ENCODE measurements at places on chromosomes 3 and 15.

- no peak for DNase-seq
Observed at GRCh38 chr3:192940129-192940528, 22.5 kb upstream of the MB21D2 start.

- DNase-seq: no peak
Observed at GRCh38 chr3:169041677-169042171, 621.8 kb downstream of the MECOM start.

DNA sequence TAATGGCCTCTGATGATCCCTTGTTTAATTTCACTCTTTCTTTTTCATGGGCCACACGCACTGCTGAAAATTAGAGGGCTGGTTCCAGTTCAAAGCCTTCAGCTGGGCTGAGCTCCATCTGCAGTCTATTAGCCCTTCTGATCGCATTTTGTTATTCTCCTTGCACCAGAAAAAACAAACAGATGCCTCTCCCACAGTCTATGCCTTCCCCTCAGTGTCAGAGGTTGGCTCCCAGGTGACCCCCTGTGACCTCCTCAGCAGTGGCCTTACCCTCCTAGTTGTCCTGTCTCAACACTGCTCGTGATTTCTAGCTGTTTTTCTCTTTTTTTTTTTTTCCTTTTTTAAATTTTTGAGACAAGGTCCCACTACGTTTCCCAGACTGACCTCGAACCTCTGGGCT, 77.1 kb upstream of the PRTG start:
- DNase-seq: no peak

DNA sequence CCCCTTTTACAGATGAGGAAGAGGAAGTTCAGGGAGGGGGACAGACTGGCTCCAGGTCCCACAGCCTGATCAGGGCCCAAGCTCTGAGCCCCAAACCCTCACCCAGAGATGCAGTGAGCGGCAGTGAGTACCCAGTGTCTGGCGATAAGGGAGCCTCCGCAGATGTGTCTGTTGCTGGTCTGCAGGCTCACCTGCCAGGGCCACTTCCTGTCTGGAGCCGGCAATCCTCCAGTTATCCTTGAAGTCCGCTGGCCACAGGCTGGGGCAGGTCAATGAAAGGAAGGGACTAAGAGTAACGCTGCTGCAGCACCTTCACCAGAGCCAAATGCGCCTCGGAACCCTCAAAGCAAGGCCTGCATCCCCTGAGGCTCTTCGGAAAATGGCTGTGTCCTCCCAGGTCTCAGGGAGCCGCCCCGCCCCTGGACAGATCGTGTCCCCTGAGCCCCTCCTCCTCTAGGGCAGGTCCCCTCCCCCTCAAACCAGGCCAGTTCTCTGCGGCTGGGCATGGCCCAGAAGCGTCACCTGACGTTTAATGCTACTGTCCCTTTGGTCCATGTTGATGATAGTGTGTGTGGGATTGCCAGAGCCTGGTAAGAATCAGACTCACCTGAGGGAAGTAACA, 51.5 kb downstream of the MYL3 start:
- DNase-seq: no peak

- DNase-seq: no peak
Observed at GRCh38 chr15:84552896-84553295, 47.9 kb upstream of the ZSCAN2 start.

GRCh38 chr15:45495588-45495987, 27.0 kb downstream of the SLC30A4 start:
- DNase-seq: no peak

GRCh38 chr3:58047826-58048225, 39.6 kb downstream of the FLNB start:
- no peak for DNase-seq

All from stimulated activated CD4-positive, alpha-beta T cell treated with anti-CD3 and anti-CD28 coated beads, Interleukin-4, amount 100 ng/mL, for 4 hours (primary cell).